CD8-positive, alpha-beta T cell (primary cell): ENCODE measurements at places on chromosomes 1 and 21.
A peak's percentile ranks its signal among the peaks of the same experiment; 100 is the strongest.

DNA sequence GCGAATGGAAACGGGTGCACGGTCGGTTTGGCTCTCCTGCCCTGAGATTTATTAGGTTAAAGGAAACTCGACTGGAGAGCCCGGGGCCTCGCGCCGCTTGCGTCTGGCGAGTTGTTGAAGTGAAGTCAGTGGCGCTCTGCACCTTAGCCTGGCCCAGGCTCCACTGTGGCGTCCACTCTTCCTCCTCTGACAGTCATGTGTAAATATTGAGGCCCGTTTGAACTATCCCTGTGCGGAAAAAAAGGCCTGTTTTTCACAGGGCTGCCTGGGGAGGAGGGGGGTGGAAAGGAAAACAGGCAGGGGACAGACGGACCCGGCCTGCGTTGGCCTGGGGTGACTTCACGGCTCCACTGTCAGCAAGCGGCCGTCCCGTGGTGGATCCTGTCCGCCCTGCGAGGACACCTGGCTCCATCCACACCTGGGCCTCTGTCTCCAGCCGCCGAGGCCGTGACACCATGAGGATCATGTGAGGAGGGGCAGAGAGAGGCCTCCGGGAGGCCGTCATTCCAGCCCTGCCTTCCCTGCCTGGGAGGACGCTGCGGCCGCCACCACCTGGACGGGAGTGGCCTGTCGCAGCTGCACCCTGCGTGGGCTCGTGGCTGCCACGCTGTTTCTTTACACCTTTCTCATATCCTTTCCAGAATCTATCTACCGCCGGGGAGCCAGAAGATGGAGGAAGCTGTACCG is 59.8 kb downstream of the FAAP20 start:
- no peak for DNase-seq

- no peak for DNase-seq
Observed at GRCh38 chr1:201444792-201445191, 23.3 kb upstream of the TNNI1 start.

- DNase-seq = no peak
Observed at GRCh38 chr21:33444499-33444898, 35.3 kb downstream of the TMEM50B start.

- DNase-seq = no peak
Observed at GRCh38 chr1:91787919-91788318, 98.0 kb downstream of the TGFBR3 start.

DNA sequence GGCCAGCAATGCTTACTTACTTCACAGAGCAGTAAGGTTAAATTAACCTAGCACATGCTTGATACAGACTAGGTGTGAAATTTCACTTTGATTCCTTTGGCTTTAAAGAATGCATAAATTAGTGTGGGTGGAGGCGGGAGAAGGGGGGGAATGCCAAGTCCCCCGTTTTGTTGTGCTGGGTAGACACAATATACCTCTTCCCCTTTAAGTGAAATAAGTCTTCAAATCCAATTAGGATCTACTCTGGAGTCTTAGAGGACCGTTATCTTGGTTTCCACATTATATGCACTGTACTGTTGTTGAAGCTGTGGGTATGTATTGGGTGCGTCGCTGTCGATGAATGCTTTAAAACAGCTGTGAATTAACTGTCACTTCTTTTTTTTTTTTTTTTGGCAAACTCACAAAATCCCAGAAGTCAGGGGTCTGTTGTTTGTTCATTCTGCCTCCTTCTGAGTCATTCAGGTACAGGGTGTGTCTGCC is 1.6 kb upstream of the S1PR1 start:
- DNase-seq = peak; percentile 21

GRCh38 chr1:58573705-58574591 is 3.1 kb downstream of the TACSTD2 start:
- peak; percentile 6 for DNase-seq

GRCh38 chr1:201591981-201592380 is 53.1 kb downstream of the NAV1 start:
- DNase-seq = no peak

DNA sequence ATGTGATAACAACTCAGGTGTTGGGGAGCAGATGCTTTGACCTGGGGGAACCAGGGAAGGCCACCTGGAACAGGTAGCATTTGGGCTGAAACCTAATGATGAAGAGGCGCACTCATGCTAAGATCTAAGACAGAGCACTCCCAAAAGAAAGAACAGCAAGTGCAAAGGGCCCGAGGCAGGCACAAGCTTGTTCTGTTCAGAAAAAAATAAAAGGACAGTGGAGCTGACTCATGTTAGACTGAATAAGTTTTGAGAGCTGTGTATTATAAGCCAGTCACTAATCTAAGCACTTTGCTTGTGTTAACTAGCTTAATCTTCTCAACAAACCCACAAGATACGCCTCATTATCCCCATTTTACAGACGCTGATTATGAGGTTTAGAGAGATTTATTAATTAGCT is 90.1 kb downstream of the MATN1 start:
- DNase-seq = no peak

DNA sequence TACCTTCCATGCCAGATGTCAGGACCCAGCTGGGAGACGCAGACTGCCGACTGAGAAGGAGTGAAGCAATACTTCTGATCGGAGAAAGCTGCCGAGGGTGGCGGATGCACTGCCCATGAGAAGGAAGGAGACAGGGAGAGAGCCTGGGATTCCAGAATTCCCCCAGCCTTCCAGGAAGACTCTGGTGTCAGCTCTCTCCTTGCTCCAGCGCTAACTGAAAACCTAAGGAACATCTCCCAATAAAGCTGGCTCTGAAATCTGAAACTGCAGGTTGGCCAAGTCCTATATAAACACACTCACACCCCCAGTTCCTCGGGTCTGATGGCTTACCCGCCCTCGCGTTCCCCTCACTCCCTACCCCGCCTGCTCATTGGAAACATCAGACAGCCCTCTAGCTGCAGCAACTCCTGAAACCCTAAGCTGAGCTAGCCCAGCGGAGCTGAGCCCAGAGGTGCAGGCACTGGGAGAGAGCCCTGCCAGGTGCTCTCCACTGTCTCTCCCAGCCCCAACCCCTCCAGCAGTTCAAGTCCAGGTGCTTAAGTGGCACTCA is 52.3 kb downstream of the PLEKHA6 start:
- DNase-seq = no peak

DNA sequence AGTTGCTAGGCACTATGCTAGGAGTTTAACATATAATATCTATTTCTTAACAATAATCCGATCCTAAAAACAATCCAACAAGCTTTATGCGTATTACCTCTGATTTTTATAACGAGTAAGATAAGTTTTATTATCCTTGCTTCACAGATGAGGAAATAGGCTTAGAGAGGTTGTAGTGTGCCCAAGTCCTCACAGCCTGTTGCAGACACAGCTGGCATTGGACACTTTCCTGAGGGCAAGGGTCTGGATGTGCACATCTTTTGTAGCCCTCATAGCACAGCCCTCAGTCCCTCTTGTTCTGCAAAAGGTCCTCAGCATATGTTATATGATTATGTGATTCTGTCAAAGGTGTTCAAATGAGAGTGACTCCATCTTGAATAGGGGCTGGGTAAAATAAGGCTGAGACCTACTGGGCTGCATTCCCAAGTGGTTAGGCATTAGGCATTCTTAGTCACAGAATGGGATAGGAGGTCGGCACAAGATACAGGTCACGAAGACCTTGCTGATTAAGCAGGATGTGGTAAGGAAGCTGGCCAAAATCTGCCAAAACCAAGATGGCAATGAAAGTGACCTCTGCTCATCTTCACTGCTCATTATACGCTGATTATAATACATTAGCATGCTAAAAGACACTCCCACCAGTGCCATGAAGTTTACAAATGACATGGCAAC is 75.7 kb upstream of the F3 start:
- no peak for DNase-seq

GRCh38 chr1:193794239-193794638 is 607.8 kb upstream of the B3GALT2 start:
- no peak for DNase-seq

DNA sequence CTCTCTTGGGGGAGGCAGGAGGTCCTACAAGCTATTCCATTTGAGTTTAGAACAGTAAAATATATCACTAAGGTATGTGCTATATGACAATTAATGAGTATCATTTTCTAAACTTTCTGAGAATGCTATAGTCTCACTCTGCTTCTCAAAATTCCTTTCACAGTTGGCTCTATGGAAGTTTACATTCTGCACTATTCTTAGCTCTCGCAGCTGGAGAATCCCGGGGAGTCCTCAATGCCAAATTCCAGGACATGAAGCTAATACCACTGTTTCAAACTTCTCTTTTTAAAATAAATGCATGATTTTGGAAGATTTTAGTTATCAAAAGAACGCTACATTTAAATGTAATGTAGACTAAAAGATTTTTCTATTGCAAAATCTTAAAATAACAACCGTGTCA is 22.4 kb upstream of the PALMD start:
- DNase-seq = no peak

DNA sequence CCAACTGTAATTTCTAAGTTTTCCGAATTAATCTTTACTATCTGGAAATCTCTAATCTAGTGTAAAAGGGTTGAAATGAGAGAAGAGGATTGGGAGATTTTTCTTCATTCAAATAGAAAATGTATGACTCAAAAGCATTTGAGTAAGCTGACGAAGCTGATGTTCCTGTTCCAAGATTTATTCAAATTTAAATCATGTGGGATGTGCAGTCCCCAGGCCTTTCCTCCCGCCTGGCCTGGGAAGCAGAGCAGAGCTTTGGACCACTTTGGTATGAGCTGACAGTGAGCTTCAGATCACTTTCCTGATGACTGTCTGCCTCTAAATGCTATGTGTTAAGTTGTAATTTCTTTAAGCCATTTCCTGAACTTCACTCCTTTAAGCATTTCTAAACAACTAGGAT is 192.0 kb downstream of the DHRS3 start:
- no peak for DNase-seq

- DNase-seq = no peak
Observed at GRCh38 chr21:34615487-34615814, 538 bp upstream of the RCAN1 start.

GRCh38 chr1:55007625-55008024 is 8.9 kb downstream of the BSND start:
- DNase-seq = no peak

DNA sequence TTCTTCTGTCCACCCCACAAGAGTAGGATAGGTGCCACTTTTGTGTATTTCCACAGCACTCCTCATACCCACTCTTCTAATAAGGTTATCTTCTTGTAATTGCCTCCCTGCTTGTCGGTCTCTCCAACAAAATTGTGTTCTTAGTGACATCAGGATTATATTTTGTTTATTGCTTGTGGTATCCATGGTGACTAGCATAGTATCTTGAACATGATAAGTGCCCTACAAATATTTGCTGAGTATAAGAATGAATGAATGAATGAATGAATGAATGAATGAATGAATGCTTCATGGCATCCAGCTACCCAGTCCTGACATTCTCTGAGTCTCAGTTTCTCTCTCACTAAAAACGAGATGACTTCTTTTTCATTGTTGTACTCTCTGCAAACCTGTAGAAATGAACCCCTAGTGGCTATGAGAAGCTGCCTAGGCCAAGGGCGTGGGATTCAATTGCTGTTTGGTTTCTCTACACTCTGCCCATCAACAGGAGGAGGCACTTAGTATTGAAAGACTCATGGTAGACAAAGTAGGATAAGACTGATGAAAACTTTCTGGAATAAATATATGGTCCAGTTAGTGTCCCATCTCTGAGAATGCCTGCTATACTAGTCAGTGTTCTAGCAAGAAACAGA is 121.0 kb downstream of the TMEM53 start:
- no peak for DNase-seq

DNA sequence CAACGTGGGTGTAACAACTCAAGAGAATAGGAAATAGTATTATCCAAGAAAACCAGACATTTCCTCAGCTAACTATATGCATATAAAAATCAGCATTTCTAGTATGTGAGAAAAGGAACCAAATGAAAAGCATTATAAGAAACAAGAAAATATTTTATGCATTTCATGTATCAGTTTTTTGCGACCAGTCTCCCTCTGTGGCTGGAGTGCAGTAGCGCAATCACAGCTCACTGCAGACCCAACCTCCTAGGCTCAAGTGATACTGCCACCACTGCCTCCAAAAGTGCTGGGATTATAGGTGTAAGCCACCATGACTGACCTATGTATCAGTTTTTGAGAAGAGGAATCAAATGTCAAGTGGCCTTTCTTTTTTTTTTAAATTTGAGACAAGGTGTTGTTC is 31.0 kb downstream of the SLC16A1 start:
- DNase-seq = no peak

GRCh38 chr1:160614410-160614809 is 32.4 kb downstream of the SLAMF1 start:
- no peak for DNase-seq

- no peak for DNase-seq
Observed at GRCh38 chr1:203867802-203868201, 6.4 kb downstream of the SNRPE start.

DNA sequence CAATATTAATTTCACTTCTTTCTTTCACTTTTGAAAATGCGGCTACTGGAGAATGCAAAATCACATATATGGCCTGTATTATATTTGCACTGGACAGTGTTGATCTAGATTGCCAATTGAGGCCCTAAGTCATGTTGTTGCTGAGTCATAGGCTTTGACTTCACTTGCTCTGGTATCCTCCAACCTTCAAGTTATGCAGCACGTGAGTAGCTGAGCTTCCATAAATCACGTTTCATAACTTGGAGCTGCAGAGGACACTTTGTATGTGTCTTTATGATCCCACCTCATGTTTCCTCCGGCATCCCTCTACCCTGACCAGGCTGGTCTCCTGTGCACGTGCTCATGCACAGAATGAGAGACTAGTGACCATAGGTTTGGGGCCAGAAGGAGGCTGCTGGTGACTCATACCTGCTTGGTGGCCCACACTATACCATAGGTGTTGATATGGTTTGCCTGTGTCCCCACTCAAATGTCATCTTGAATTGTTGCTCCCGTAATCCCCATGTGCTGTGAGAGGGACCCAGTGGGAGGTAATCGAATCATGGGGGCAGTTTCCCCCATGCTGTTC is 103.0 kb upstream of the TSPAN2 start:
- no peak for DNase-seq

DNA sequence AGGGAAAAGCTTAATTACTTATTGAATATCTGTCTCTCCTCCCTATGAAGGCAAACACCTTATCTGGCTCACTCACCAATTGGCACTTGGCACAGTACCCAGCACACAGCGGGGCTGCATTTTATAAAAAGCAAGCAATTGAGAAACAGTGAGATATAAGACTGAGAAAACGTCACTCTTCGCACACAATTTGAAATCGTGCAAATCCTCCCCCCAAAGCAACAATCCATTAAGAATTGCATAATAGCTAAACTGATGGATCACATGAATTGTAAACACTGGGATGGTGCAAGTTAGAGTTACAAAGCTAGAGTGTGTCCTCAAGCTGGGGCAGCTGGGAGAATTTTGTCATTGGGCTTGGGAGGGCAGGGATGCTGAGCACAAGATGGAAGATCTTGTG is 27.1 kb downstream of the PRDX6 start:
- DNase-seq = no peak

GRCh38 chr1:19733615-19734014 is 66.1 kb downstream of the TMCO4 start:
- no peak for DNase-seq
